ENCODE measurements at places on chromosomes 12 and 14.

DNA sequence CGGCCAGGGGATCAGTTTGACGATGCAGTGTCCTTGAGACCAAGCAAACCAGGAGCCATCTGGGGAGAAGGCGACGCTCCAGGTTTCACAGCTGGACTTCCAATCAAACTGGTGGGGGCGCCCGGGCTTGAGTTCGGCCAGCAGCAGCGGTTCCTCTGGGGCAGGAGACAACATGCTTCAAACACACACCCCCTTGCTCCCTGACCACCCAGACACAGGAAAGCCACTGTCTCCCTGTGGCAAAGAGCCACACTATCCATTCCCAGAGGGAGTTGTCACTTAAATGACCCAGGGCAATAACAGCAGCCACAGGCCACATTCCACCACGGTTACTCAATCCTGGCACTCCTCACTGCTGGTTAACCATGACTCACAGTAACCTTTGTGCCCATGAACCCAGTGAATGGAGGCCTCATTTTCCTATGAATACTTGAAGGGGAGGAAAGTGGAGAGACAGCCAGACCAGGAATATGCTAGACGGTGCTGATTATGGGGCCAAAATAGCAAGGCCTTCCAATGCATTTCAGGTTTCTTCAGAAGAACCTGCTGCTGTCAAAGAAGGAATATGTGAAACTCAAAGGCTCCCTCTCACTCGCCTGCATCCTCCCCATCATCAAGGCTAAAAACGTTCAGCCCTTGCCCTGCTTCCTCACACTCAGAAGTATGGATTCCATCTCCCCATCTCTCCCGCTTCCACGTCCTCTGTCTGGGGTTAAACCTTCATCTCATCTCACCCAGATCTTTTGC lies 8.5 kb downstream of the WSB2 start:
- DNase-seq = peak; percentile 85

- DNase-seq = peak; percentile 90
Measured at GRCh38 chr12:48788854-48789775, at the start of gene ADCY6. TSS of gene ADCY6 (minus strand) at chr12:48789089. CDS start at chr12:48783434, 5,655 bp downstream.

DNA sequence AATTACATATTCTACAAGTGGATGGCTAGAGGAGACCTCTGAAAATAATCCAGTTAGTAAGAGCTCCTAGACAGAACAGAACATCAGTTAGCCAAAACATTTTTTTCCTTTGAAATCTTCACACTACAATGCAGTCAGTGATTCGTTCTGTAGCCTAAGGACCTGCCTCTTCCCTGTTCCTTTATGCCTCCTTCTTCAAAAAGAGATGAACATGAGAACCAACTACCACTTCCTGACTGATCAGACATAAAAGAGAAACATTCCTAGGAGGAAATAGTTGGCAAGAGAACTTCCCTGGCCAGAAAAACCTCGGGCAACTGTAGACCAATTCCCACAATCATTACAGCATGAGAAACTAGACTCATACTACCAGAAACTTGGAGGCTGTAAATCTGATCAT lies 29.4 kb downstream of the ITPR2 start:
- DNase-seq = no peak

- DNase-seq = no peak
Measured at GRCh38 chr14:68471964-68472508, 320.8 kb downstream of the ZFP36L1 start.

DNA sequence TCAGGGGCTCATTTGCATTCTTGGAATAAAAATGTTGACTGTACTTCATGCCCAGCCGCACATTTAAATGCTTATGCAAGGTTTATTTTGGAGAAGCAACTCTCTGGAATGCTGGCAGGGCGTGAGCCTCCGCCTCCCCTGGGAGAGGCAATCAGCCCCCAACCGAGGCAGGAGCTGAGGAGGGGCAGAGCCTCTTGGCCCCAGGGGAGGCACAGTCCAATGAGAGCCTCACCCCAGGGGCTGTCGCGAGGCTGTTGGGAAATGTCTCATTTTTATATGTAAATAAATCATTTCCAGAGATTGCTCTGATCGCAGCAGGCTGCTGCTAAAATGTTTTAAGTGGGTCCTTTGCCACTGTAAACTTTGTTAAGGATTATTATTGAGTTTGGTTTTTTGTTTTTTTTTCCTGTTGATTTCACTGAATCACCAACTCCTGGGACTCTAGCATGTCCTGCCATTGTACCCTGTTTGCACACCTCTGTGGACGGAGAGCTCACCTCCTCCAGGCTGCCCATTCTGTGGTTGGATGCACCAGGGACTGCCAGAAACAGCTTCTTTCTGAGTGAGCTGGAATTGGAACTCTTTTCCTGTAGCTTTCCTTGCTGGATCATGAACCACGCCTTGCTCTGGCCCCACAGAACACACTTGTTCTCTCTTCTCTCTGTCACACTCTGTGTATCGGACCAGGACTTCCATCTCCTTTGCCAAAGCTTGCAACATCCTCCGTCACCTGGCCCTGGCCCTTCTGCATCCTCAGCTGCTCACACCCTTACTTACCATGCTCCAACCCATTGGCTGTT lies 46.9 kb upstream of the FAM181A start:
- DNase-seq = peak; percentile 55

GRCh38 chr12:16347391-16348298 lies at the start of gene MGST1:
TSS of gene MGST1 (plus strand) at chr12:16347645. CDS start at chr12:16354253, 6,608 bp downstream.
- peak; percentile 59 for DNase-seq

- no peak for DNase-seq
Measured at GRCh38 chr12:52714887-52715281, 11.6 kb upstream of the KRT77 start.

DNA sequence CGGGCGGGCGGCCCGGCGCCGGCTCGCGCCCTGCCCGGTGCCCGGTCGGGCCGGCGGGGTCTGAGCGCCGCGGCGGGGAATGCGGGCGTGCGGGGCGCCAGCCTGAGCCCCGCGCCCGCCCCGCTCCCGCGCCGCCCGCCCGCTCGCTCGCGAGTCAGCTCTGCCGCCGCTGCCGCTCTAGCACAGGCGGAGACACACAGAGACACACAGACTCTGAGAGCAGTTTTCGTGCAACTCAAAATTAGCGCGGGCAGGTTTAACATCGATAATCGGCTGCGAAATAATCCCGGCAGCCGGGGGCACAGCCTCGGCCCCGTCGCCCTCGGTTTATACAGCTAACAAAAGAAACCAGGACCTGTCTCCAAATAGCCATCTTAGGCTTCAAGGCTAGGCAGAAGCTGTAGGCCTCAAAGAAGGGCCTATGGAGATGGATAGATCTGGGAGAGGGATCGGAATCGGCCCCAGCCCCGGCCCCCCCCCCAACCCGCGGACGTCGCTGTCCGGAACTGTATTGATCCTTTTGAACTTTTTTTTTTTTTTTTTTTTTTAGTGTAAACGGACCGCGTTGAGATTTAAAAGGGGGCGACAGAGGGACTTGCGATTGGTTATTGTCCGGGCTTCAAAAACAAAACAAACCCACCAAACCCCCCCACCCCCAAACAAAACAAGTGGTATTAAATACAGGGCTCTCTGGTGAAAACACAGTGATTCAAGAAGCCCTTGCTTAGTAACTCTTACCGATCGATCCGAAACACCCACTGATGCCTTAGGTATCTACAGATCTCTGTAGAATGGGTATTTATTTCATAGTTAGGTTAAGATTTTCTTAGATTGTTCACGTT lies 1.1 kb downstream of the ARID2 start:
- DNase-seq = peak; percentile 66

GRCh38 chr14:104680806-104681688 lies 8.4 kb upstream of the INF2 start:
- DNase-seq = peak; percentile 59

- DNase-seq = peak; percentile 80
Measured at GRCh38 chr12:47808050-47808449, 11.7 kb downstream of the HDAC7 start.

DNA sequence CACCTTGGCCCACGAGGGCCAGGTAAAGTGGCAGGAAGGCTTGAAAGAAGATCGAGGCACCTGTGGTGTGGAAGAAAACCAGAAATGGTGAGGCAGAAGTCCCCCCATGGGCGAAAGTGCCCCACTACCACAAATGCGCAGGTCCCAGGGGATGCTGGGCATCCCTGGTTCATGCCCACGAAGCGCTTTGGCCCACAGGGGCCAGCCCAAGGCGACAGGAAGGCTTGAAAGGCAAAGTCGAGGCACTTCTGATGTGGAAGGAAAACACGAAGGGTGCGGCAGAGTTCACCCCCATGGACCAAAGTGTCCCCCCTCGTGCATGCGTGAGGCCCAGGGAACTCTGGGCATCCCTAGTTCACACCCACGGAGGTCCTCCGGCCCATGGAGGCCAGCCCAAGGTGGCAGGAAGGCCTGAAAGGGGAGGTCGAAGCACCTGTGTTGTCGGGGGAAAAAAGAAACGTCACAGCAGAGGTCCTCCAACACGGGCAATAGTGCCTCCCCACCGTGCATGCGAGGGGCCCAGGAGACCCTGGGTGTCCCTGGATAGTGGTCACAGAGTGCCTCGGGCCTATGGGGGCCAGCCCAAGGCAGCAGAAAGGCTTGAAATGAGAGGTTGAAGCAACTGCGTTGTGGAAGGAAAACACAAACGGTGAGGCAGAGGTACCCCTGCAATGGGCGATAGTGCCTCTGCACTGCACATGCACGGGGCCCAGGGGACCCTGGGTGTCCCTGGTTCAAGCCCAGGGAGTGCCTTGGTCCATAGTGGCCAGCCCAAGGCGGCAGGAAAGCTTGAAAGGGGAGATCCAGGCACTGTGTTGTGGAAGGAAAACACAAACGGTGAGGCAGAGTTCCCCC lies 373.9 kb downstream of the ALG10 start:
- peak; percentile 9 for DNase-seq

DNA sequence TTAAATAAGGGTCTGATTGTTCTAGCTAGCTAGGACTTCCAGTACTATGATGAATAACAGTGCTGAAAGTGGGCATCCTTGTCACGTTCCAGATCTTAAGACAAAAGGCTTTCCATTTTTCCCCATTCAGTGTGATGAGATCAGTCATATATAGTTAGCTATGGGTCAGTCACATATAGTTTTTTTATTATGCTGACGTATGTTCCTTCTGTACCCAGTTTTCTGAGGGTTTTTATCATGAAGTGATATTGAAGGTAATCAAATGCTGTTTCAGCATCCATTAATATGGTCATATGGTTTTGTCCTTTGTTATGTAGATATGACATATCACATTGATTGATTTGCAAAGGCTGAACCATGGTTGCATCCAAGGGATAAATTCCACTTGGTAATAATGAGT lies 800.1 kb upstream of the FBXO33 start:
- no peak for DNase-seq

DNA sequence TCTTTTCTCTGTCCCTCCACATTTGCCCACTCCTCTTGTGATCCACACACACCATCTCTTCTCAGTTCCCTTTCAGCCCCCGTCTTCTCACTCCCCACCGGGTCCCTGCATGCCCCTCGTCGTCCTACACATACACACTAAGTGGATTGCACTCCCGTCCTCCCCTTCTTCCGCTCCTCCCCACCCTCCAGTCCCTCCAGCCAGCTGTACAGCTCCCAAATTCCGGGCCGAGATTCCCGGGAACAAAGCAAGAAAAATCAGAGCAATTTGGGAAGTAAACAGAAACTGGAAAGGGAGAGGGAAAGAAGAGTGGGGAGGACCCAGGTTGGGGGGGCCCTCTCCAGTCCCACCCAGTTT lies 282 bp upstream of the IGFBP6 start:
- DNase-seq = no peak

DNA sequence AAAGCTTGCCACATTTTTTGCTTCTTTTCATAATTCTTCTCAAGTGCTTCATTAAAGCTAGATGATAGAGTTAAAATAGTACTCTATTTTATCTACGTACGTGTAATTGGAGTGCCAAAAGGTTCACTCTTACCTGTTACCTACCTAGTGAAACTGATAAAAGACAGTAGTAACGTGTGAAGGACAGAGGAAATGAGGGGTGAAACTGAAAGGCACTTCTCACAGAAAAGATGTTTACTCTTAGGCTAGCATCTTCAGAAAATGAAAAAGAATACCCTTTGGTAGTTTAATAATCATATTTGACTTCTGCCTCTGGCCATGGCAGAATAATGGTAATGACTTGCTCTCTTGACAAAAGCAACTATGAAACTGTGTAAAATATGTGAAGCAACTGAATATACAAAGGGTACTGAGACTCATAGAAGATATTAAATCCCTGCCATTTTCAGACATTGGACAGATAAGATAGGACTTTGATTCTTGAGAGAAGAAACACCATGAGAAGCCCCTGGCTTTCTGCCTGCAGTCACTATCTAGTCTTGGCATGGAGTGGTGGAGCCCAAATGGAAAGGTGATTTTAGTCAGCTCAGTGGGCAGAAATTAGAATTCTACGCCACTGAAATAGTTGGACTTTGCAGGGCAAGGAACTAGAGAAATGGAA lies 6.3 kb upstream of the EVL start:
- no peak for DNase-seq

GRCh38 chr14:101705733-101706508 lies 55.6 kb upstream of the PPP2R5C start:
- peak; percentile 64 for DNase-seq

DNA sequence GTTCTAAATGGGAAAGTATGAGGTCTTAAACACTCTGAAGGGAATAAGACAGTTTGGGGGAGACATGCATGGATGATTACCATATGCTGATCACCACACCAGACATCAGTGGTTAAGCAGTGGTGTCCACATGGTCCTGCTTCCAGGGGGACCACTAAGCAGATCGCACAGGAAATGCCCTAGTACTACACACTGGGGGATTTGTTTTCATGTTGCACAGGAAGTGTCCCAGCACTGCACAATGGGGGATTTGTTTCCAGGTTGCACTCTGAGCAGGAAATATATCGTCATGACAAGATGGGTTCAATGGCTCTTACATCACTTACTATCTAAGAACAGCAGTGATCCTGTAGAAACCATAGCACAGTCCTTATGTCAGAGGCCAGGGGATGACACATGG lies 245.5 kb downstream of the BCL11B start:
- peak; percentile 10 for DNase-seq

DNA sequence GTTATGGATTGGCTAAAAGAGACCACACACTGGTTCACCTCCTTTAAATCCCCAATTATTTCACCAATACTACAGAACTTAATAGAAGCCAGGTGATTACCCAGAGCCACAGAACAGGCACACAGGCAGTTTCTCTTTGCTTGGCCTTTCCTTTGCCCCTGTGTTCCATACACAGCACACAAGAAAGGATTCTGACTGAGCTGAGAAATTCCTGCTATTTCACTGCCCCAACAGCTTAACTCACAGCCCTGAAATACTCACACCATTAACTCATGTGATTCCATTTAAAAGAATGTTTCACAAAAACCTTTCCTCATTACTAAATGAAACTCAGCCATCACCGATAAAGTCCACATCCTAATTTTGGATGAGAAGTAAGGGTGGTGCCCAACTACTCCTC lies 133.6 kb downstream of the MED13L start:
- DNase-seq = no peak

- no peak for DNase-seq
Measured at GRCh38 chr12:18747895-18748294, 10.0 kb downstream of the CAPZA3 start.

GRCh38 chr12:66514581-66514980 lies 164.3 kb downstream of the GRIP1 start:
- DNase-seq = no peak

DNA sequence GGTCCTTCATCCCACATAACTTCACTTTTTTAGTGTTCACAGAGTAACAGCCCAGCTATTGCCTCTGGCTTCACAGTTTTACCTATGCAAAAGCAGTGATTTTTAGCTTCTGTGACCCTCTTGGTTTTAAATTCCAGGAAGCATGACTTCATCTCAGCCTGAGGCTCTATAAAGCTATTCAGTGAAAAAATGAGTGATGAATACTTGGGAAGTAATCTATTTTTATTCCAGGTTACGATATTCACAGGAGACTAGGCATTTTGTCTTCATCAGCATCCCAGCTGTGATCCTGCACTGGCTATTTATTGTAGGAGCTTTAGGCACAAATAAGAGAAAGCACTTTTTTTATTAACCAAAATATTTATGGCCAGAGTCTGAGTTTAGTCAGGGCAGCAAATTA lies 164.8 kb downstream of the SNAPC1 start:
- DNase-seq = no peak
